ENCODE measurements at places on chromosomes 5 and 9. TPM values are rescaled to one million over a fixed set of nuclear protein-coding genes. Genes with fewer than 3 reads are reported as not detected.

The NAIP gene
- 1.5 TPM for total RNA-seq

GRCh38 chr9:108158236-108158995 lies 668.8 kb upstream of the KLF4 start:
- no peak for DNase-seq

- no peak for DNase-seq
Observed at GRCh38 chr5:27476356-27476988, 438.1 kb upstream of the CDH9 start.

- DNase-seq = no peak
Observed at GRCh38 chr5:68499987-68500386, 284.4 kb downstream of the PIK3R1 start.

GRCh38 chr9:129392093-129392541 lies 214.1 kb upstream of the IER5L start:
- no peak for DNase-seq

Data from pulmonary artery endothelial cell (primary cell).